Left lobe of liver (tissue), 2 donors: ENCODE measurements at places on chromosomes 5 and 9. TPM values are rescaled to one million over a fixed set of nuclear protein-coding genes. Genes with fewer than 3 reads are reported as not detected.

DNA sequence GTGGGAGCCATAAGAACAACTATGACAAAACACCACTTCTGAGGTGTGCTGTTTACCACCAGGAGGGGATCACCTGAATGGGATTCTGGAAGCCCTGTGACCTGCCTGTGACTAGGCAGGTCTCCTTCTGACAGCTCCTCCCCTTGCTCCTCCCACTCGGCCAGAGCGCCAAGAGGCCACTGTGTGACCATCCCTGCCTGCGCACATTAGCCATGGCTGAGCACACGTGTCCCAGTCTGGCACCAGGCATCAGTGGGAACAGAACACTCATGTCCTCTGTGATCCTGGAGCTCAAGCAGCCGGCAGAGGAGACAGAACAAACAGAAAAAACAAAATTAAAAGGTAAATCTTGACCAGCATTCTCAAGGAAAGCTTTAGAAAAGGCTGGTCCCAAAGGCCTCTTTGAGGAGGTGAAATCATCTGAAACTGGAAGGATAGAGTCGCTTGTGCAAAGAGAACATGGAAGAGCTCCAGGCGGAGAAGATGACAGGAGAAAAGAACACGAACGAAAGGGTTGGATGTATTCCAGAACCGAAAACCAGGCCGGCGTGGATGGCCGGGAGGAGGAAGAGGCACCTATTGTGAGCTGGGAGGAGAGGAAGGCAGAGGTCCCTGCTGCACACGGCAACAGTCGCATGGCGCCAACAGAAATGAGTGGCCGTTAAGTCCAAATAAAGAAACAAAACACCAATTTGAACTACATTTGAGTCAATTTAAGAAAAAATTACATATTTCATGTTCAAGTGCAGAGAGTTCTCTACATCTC, 5.1 kb downstream of the MED10 start:
- DNase-seq = no peak

Gene GRM6
- not detected for total RNA-seq

- no peak for DNase-seq
Measured at GRCh38 chr9:93266521-93267001, 82.6 kb downstream of the WNK2 start.

Gene SPACA9
- 0.75 TPM for total RNA-seq

DNA sequence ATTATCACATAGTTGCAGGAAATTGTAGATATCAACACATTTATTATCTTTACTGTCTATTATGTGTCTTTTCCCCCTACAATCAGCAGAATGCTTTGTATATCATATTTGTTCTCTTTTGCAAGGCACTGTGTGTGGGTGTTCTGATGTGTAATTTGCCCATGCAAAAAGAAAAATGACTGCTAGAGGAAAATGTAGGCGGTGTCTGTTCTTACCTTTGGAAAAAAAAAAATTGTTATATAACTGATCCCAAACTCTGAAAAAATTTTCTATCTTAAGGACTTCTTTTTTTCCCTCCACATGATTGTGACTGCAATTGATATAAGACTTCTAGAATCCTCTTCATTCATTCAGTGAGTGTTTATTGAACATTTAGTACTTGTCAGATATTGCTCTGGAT, 24.5 kb downstream of the MRPS30 start:
- DNase-seq = no peak

- DNase-seq = no peak
Measured at GRCh38 chr5:109723606-109724005, 33.9 kb downstream of the MAN2A1 start.

Gene PCDHA3
- total RNA-seq = 0.05 TPM

DNA sequence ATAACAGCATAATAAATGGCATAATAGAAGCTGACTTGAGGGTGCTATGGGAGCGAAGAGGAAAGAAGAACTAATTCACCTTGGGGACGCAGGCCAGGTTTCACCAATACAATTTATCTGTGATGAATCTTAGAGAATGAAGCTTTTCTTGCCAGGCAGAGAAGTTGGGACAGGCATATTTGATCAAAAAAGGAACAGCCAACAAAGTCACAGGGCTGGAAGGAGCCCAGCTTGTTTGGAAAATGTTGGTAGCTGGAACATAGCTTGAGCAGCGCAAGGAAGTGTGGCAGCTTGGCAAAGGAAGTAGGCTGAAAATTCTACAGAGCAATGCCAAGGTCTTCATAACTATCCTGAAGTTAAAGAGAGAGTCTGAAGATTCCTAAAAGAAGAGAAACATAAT, 181.5 kb upstream of the OR13F1 start:
- no peak for DNase-seq

Gene CER1
- not detected for total RNA-seq

Gene OR1Q1
- total RNA-seq = not detected

- DNase-seq = peak; percentile 54
Measured at GRCh38 chr5:39716532-39717028, 291.8 kb upstream of the DAB2 start.

Gene PPP6C
- total RNA-seq = 17.0 TPM

Gene SPINK7
- total RNA-seq = not detected

Gene SH3GL2
- total RNA-seq = not detected

DNA sequence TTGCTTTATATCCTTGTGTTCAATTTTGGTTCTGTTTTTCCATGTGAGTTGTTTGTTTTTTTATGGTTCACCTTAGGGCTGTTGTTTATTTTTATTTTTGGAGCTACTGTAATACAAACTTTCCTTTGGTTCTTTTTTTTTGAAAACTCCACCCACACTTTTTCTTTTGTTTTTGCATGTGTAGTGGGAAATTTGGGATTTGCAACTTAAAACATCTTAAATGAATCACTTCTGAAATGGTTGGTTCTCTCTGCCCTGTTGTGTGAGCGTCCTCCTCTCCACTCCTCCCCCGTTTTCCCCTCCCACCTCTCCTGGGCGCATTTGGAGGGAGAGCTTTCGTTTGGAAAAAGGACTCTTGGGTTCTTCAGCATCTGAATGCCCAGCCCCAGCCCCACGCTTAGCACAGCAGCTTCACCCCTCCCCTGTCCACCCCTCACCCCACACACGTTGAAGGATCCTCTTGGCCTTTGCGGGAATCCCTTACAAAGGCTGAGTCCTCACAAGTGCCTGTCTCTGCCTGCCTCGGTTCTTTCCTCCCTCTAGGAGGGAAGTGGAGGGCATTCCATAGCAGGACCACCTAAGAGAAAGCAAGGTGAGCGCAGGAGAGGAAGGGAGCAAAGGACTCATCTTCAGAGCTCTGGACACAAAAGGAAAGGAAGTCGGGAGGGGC, 67.2 kb downstream of the DMRT1 start:
- no peak for DNase-seq

Gene CLIC3
- total RNA-seq = not detected

DNA sequence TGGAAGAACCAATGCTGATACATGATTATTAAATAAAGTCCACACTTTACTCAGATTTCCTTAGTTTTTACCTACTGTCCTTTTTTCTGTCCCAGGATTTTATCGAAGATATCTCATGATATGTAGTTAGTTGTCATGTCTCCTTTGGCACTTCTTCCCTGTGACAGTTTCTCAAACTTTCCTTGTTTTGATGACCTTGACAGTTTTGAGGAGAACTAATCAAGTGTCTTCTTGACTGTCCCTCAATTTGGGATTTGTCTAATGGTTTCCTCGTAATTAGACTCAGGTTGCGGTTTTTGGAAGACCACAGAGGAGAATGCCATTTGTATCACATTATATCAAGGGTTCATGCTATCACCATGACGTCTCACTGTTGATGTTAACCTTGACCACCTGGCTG, 483.1 kb upstream of the ZNF608 start:
- DNase-seq = no peak

- no peak for DNase-seq
Measured at GRCh38 chr5:66529182-66529581, 67.0 kb upstream of the MAST4 start.

Gene ABO
- 0.03 TPM for total RNA-seq

Gene KCNIP1
- not detected for total RNA-seq

Gene FOXI1
- not detected for total RNA-seq

DNA sequence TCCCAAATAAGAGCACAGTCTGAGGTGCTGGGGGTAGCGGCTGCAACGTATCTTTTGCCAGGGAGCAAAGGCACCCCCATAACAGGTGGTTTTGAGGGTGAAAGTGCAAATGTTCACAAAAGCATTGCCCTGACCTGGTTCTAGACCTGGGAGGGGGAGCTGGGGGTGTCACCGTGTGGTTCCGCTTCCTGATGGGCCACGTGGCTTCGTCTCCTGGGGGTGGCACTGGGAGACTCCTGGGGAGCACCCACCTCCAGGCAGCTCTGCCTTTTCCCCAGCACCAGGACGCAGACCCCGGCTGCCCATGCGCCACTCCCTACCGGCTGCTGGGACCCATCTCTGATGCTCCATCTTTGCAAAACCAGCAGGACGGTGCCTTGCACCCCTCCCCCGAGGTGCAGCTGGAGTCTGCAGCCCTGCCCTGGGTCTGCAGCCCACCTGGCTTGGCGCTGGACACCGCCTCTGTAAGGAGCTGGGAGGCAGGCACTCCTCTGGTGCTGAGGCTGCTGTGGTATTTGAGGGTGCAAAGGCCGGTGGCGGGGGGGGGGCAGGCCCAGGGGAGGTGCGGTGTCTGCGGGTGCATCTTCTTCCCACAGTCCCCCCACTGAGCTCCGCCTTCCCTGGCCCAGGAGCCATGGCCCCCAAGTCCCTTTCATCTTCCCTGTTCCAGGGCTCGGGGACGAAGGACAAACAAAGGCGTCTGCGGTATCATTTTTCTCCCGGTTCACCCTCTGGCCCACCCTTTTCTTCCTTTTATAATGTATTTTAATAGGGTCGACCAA, 29.8 kb upstream of the RXRA start:
- no peak for DNase-seq

DNA sequence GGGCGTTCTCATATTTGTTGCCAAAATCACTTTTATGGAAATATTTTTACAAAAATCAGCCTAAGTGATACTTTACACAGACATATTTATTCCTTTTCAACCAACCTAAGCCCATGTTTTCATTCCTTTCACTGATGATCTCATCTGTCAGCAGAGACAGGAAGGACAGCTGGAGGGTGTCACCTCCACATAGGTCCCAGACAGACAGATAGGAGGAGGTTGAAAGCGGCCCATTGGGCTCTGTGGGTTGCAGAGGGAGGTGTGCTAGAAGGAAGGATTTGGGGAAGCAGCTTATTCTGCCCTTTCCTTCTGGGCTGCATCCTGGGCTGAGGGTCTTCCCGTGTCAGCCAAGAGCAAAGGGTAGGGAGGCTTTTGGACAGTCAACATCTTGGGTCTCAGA, 26.0 kb upstream of the SEMA4D start:
- no peak for DNase-seq

- no peak for DNase-seq
Measured at GRCh38 chr9:91845879-91846278, 104.1 kb downstream of the ROR2 start.

DNA sequence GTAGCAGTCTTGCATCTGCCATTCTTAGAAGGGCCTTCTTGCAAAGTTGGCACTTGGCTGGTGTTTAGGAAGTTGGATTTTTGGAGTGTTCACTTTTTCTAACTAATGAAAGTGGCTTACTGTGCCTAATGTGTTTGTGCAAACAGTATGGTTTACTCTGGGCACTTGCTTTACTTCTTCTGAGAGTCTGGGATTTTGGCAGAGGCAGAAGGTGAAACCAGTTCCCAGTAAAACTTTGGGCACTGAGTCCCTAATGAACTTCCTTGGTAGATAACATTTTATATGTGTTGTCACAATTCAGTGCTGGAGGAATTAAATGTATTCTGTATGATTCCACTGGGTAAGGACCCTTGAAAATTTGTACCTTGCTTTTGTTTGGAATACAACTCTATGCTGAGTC, 155.7 kb downstream of the FAM170A start:
- DNase-seq = no peak

Gene FOXD4L6
- total RNA-seq = not detected

Gene ANKRD33B
- 0.45 TPM for total RNA-seq

GRCh38 chr5:111783537-111783936, 26.5 kb upstream of the NREP start:
- no peak for DNase-seq

DNA sequence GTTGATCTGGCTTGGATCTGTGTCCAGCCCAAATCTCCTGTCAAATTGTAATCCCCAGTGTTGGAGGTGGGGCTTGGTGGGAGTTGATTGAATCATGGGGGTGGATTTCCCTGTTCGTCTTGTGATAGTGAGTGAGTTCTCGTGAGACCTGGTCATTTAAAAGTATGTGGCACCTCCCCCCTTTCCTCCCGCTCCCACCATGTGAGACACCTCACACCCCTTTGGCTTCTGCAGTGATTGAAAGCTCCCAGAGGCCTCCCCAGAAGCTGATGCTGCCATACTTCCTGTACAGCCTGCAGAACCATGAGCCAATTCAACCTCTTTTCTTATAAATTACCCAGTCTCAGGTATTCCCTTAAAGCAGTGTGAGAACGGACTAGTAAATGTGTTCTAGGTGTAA, 117.3 kb upstream of the PTCH1 start:
- no peak for DNase-seq

Gene HNRNPAB
- 56.1 TPM for total RNA-seq

Gene PCDHGA12
- total RNA-seq = 1.0 TPM

GRCh38 chr5:135051872-135052271, 17.8 kb upstream of the PITX1 start:
- DNase-seq = no peak

Gene PDLIM4
- 0.88 TPM for total RNA-seq

DNA sequence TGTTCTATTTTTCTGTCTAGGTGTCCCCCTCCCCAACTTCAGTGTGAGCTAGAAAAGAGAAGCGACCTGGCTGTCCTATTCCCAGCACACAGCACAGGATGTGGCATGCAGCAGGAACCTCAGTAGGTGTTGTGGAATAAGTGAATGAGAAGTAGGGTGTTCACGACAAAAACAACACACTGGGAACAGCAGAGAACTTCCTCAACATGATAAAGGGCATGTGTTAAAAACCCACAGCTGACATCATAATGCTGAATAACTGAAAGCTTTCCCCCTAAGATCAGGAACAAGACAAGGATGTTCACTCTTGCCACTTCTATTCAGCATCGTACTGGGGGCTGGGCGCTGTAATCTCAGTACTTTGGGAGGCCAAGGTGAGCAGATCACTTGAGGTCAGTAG, 155.6 kb upstream of the ZNF618 start:
- DNase-seq = peak; percentile 5

DNA sequence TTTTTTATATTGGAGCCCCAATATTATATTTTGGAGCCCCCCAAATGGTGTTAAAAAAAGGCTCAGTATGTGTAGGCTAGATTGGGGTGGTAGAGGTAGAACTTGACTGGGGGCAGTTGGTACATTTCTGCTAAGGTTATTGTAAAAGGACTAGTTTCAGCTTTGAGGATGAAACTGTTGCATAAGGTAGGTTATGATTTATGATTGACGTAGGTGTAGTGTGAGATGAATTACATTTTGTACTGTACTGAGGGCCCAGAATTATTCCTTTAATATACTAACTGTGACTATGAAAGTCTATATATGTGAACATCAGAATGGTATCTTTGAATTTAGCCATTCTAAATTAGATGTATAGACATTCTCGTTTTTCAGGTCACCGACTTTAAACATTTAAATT, 3.6 kb downstream of the RIC1 start:
- DNase-seq = no peak

GRCh38 chr9:37398464-37399025, 24.0 kb upstream of the GRHPR start:
- no peak for DNase-seq

Gene EQTN
- total RNA-seq = not detected
